Calu3 (cell line): ENCODE measurements at places on chromosomes 11 and 22. TPM values are rescaled to one million over a fixed set of nuclear protein-coding genes. Genes with fewer than 3 reads are reported as not detected.

Gene IGLL1
- total RNA-seq = not detected in 2 replicates

Gene KCNA4
- total RNA-seq = not detected in 2 replicates

DNA sequence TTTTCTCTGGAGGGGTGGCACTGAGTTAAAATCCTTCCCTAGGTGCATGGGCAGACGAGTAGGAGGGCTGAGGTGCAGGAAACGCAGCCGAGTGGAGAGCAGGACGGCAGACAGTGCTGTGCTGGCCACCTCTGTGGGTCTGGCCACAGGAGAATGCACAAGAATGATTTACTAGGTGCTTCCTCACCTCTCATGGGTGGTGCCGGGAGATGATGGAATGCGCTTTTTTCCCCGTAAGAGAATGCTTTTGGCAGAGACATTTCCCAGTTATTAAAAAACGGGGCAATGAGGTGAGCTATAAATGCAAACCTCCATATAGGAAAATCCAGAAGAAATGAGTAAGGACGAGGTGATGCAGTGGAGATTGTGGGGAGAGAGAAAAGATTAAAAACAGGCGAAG, 86.1 kb downstream of the ADAMTS15 start:
- no peak for DNase-seq

Gene GLB1L3
- total RNA-seq = not detected in 2 replicates

- DNase-seq = peak; percentile 77
Measured at GRCh38 chr11:71252770-71253730, 673 bp upstream of the SHANK2 start.

DNA sequence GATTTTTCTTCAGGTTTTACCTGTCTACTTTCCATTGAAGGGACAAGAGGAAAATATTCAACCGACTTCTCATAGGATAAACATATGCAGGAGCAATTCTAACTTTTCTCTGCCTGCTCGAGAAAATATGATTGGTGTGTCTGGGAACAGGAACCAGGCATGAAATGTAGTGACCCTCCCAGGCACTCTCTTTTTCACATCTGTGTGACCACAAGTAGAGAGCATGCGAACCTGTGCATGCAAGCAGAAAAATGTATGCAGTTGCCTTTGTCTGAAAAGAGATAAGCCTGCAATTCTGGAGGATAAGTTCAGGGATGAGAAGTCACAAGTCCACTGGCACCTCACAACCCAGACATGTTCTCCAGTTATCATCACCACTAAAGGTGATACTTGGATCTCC, 583.5 kb upstream of the FAT3 start:
- no peak for DNase-seq

DNA sequence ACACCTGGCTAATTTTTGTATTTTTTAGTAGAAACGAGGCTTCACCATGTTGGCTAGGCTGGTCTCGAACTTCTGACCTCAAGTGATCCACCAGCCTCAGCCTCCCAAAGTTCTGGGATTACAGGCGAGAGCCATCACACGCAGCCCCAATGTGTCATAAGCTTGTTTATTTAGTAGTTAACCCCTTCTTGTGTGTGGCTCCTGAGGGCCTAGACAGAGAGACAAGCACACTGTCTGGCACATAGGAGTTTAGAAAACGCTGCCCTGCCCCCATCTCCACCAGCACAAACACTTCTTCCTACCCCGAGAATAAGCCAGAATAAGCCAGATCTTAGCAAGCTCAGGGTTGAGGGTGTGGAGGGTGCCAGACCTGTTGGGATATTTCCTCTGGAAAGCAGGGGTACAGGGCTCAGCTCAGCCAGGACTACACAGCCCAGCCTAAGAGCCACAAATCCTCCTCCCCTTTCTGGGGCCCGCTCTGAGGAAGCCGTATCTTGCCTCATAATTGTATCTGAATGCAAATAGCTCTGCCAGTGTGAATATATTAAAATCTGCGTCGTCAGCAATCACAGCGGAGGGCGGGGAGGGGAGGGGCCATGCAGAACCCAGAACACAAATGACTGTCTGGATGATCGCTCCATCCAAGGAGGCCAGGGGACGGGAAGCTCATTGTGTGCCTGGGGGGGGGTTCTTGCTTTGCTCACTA, 247.3 kb downstream of the MN1 start:
- DNase-seq = no peak

Gene SPTBN2
- total RNA-seq = 41.3 and 46.3 TPM in 2 replicates

DNA sequence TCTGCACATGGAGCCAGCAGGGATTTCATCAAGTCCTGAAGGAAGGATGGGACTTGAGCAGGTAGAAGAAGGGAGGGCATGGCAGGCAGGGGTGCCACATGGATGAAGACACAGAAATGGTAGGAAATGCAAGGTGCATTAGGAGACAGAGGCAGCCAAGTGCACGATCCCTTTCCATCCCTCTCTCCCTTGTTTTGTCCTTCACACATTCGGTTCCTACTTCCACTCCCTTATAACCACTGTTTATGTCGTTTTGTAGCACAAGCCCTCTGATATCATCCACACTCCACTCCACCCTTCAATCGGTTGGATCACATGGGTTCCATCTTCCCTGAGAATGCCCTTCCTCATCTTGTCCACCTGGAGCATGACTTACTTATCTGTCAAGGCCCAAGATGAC, 35.2 kb downstream of the IFT27 start:
- DNase-seq = no peak
